Stimulated activated CD8-positive, alpha-beta memory T cell treated with anti-CD3 and anti-CD28 coated beads, Interleukin-15, amount 100 ng/mL, for 24 hours (primary cell): ENCODE measurements at places on chromosomes 2 and 18.

- no peak for DNase-seq
Measured at GRCh38 chr2:223306371-223306770, 254.4 kb downstream of the KCNE4 start.

DNA sequence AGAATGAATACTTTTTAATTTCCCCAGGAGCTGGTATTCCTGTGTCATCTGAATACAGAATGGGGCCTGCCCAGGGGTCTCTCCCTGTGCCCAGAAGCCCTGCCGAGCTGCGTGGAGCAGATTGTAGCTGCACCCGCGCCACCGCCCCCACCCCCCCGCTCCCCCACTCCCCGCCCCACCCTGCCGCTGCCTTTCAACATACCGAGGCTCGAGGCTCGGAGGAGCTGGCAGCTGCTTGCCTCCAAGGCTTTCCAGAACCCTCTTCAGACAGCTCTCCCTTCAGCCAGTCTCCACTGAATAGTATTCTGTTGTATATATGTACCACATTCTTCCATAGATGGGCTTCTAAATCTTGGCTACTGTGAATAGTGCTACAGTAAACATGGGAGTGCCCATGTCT lies 150.7 kb downstream of the TSN start:
- no peak for DNase-seq

- no peak for DNase-seq
Measured at GRCh38 chr2:238589591-238590460, 163.1 kb downstream of the ASB1 start.

DNA sequence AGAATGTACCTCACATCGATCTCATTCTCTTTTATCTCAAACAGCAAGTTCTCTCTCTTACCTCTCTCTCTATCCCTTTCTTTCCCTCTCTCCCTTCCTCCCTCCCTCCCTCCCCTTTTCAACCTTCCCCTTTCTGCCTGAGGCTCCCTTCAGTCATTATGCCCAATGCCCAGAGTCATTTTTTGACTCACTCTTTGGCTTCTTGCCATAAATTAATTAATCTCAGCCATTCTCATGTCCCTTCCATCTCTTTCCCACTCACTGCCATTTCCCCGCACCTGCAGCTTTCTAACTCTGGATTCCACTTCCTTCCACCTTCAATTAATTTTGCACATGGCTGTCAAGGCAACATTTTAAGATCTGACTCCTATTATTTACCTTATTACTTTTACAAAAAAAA lies 60.1 kb downstream of the EVA1A start:
- no peak for DNase-seq

DNA sequence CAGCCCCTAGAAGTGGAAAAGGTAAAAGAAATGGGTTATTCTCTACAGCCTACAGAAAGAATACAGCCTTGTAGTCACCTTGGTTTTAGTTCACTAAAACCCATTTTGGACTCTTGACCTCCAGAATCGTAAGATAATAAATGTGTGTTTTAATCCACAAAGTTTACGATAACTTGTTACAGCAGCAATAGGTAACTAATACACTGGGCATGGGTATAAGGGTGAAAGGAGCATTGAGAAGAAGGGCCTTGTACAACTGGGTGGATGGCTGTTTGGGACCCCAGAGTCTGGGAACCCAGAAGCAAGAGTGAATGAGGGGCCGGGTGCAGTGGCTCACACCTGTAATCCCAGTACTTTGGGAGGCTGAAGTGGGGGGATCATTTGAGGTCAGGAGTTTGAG lies 2.2 kb upstream of the MFSD6 start:
- DNase-seq = no peak

DNA sequence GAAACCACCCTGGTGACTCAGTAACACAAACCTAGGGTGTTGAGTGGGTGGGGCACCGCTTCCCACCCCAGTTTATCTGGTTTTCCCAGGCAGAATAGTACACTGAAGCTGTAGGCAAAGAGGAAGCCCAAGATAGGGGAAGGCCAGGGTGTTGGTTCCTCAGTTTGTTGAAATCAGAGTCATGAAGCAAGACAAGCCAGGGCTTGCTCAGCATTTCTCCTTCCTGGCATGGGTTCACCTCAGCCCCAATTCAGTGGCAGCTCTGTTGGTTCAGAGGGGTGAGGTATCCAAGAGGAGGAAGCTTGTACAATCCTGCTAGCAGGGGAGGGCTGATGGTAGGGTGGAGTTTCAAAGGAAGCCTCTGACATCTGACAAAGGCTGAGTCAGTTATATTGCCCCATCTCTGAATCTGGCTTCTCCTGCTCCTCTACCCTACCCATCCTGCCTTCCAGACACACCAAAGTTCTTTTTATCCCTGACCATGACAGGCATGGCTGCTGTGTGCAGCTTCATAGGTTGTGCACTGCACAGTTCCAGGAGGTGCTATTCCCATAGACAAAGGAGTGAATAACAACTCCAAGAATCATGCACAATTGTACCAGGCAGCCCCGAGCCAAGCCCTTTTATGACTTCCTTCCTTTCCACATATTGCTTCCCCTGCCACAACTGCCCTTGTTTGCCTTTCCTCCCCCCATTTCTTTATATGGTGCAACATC lies 24.9 kb upstream of the RAB10 start:
- no peak for DNase-seq

DNA sequence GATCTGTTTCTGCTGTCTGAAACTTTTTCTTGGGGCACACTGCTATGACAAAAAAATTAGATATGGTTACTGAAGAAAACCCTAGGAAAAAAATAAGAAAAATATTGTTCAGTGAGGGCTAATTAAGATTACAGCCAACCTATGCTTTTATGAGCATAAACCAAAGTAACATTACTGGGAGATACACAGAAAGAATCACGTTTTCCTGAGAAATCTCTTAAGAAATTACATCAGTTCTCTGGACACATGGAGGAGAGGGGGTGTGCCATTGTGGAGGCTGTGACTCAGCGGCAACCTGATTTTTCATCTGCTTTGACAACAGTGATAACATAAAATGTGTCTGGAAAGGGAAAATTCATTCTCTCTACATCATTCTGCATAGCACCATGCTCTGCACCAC lies 13.4 kb upstream of the NMI start:
- DNase-seq = no peak

- no peak for DNase-seq
Measured at GRCh38 chr2:236180831-236181453, 12.8 kb upstream of the GBX2 start.

GRCh38 chr2:138298120-138298814 lies 203.3 kb upstream of the SPOPL start:
- DNase-seq = no peak

- DNase-seq = no peak
Measured at GRCh38 chr2:223058952-223059716, 7.1 kb downstream of the KCNE4 start.

DNA sequence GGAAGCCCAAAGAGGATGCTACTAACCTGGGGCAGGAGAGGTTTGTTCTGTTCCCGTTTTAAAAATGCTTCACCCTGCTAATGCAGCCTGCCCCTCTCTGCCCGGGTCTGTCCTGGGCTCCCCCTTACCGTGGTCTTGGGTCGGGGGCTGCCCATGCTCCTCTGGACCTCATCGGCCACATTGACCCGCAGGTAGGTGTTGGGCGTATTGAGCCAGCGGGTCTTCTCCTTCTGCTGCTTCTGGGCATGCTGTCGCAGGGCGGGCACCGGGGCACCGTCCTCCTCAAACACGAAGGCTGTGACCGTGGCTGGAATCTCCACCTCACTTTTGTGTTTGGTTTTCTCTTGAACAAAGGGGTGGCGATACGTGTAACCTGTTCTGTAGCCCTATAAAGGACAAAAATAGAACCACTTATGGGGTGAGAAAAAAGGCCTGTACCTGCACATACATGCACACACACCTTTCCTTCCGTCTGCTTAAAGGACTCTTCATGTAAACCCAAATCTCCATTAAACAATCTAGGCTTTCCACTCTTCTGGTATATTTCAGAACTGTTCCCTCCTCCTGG lies 89.3 kb downstream of the ADD2 start:
- no peak for DNase-seq

GRCh38 chr2:8588831-8589191 lies 93.0 kb upstream of the ID2 start:
- no peak for DNase-seq

GRCh38 chr2:215280326-215280725 lies 31.5 kb upstream of the ATIC start:
- no peak for DNase-seq

DNA sequence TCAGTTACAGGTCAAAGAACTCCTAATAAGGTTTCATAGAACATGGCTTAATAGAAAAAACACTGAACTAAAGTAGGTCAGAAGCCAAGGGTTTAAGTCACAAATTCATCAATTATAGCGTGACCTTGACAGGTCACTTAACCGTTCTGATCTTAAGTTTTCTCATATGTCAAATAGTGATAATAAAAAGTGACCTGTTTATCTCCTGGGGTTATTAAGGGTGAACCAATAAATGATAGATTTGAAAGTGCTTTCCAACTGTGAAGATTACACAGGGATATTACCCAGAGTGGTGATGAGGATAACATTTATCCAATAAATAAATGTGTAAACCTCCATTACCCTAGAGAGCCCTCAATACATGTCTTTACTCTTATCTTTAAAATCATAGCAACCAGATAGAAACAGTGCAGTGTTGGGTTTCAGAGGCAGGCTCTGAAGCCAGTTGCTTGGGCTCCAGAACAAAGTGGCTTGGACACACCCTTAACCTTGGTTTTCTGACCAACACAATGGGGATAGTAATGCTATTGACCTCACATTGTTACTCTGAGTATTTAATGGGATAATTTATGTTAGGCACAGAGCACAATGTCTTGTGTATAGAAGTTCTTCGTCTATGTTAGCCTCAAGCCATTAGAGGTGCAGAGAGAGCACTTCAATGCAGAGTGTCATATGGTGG lies 48.6 kb downstream of the KLHL14 start:
- no peak for DNase-seq

DNA sequence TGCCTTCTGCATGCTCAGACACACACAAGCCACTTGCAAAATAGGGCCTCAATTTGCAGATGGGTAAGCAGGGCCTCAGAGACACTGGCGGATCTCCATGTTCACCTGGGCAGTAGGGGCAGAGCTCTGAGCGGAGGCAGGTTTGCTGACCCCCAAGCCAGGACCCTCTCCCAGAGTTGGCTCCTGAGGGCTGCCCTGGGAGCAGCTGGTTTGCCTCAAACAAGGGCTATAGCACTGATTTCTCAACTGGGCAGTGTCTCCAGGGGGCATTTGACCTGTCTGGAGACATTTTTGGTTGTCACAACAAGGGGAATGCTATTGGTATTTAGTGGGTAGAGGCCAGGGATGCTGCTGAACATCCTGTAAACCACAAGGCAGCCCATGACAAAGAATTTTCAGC lies 11.6 kb downstream of the GLI2 start:
- DNase-seq = no peak

- no peak for DNase-seq
Measured at GRCh38 chr2:163681745-163682144, 54.1 kb downstream of the FIGN start.
